ENCODE measurements at places on chromosomes 4 and X.

DNA sequence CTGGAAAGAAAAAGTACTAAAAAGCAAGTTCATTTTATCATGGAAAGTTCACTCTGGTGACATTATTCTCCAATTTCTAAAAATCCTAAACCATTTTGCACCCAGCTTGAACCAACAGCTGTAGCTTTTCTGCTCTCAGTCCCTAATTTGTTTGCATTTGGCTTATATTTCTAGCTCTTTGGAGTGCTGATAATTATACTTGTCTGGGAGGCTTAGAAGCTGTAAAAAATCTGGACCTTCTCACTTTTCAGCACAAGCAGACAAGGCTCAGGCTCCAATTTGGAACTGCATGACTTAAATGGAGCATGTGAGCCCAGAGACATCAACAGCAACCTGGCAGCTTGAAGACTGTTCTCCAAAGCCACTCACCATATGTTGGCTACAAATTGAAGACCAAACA, 170.9 kb upstream of the PCDH18 start:
- peak; percentile 13 for DNase-seq

GRCh38 chr4:152165146-152165545, 370.7 kb downstream of the FBXW7 start:
- DNase-seq, result no peak

GRCh38 chr4:104501290-104501689, 6.6 kb upstream of the CXXC4 start:
- DNase-seq, result no peak

GRCh38 chrX:29762006-29762405, 453.4 kb upstream of the MAGEB2 start:
- DNase-seq, result no peak

- no peak for DNase-seq
Measured at GRCh38 chr4:154984148-154984547, 203.1 kb downstream of the RBM46 start.

GRCh38 chrX:152445926-152446325, 5.2 kb downstream of the GABRA3 start:
- no peak for DNase-seq

- no peak for DNase-seq
Measured at GRCh38 chrX:134636851-134637250, 21.4 kb downstream of the PLAC1 start.

GRCh38 chrX:84175958-84176357, 12.0 kb downstream of the RPS6KA6 start:
- no peak for DNase-seq

- no peak for DNase-seq
Measured at GRCh38 chr4:84708406-84709135, 125.6 kb downstream of the CDS1 start.

DNA sequence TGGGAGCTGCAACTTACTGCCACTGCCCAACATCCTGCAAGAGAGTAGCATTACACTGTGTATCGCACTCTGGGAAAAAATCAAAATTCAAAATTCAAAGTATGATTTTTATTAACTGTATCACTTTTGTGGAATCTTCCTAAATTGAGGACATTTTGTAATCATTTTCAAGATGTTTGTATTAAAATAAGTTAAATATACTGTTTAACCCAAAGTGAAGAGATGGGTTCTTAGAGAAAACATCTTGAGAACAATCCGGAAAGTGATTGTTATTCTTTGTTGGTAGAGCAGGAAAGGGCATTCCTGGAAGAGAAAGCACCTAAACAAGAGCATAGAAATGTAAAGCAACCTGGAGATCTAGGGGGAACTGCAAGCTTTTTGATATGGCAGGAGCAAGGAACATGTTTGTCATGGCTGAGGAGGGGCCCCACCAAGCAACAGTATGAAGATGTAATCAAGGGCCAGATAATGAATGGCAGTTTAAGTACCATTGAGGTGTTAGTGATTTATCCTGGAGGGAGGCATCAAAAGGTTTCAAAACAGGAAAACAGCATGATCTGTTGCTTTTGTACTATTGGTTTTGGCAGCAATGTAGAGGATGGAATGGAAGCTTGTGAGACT, 14.1 kb upstream of the SEC24D start:
- DNase-seq, result no peak

DNA sequence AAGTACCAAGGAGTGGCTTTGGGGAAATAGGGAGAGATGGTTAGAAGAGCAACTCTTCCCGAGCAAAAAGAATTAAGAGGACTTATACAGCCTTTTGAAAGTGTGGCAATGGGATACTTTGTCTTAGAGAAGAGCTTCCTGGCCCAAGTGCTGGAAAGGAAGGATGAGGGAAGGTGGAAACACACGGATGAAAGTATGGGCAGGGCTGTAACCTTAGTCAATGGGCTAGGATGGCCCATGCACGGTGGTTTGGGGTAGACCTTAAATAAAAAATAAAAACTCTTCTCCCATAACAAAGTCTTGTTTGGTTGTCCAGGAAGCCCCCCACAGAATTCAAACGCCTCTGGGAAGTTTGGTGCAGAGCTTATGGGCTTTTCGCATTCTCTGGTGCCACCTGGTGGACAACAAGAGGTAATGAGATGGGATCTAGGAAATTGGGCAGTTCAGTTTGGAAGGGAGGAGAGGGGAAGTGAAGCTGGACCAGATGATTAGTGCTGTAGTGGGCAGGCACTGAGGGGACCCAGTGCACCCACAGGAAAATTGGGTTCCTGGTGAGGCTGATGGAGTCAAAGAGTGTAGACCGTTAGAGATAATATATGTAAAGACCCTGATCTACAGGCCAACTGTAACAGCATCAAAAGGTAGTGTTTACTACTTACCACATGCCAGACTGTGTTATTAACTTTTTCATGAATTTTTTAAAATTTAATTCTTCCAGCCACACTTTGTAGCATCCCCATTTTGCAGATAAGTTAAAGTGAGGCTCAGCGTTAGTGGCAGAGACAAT, 13.8 kb upstream of the ENOX2 start:
- no peak for DNase-seq

- DNase-seq, result no peak
Measured at GRCh38 chr4:23266401-23266800, 573.7 kb downstream of the GBA3 start.

DNA sequence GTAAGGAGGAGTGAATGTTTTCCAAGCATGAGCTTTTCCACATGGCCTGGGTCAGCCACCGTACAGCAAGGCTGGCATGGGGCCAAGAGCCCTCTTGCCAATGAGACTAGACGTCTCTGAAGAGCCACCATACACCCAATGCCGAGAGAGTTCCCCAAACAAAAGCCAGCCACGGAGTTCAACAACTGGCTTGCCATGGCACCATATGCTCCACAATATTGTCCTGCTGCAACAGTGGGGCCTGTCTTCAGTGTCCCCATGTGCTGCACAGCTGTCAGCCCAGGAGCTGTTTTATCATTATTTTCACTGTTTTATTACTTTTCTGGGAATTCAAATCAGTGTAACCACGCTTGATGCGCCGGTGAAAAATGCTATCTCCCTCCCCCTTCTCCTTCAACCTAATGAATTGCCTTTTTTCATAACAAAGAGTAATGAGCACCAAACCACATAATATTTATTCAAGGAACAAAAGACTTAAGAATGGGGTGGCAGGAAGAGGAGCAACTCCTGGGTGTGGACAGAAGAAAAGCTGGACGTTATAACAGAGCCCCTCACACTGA, 18.4 kb downstream of the MAML3 start:
- peak; percentile 51 for DNase-seq

GRCh38 chr4:125316401-125316790, 1.6 kb downstream of the FAT4 start:
- DNase-seq, result no peak

- DNase-seq, result no peak
Measured at GRCh38 chr4:184938871-184939270, 79.4 kb upstream of the HELT start.

GRCh38 chrX:132406106-132406505, 82.7 kb downstream of the MBNL3 start:
- DNase-seq, result no peak

DNA sequence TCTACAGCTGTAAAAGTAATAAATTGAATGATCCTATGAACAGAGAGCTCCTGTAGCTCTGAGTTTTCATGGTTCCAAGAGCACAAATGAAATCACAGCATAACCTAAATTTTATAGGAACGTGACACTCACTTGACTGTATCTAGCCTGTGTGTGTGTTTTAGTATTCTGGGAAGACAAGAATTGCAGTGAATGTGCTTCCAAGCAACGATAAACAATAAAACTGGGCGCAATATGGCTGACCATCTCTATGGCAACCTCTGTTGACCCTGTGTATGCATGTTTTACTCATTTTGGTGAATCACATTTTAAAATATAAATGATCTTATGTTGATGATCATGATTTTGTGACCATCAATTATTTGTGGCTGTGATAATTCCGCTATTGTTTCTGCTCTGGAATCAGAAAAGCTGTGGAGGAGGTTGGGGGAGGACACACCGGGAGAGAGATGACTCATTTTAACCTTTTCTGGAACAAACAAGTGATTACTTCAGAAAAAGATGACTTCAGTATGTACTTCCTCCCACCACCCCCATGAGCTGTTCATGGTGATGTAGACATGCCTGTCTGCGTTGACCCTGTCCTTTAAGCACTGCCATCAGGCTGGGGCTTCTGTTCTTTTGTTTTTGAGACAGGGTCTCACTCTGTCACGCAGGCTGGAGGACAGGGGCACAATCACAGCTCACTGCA, 31.8 kb downstream of the USP11 start:
- DNase-seq, result no peak

DNA sequence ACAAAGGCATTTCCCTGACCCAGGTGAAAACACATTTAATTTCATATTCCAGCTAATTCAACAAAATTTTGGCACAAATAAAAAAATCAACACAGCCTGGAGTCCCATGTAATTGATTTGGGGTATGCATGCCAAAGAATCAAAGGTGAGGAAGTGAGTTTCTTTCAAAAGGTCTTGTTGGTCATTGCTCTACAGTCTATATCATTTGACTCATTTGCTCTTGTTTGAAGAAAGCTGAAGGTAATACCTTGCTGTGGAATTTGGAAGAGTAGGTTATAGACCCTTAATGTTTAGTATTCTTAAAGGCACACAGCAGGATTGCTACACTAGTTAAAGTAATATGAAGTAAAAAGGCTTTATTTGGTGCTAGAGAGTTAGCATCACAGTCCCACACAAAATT, 25.4 kb downstream of the COL4A6 start:
- no peak for DNase-seq

Data from NCI-H187 (cell line).